GM12892 (cell line): ENCODE measurements at places on chromosomes 12 and 14.

GRCh38 chr14:58912799-58913432 lies 275.2 kb downstream of the DACT1 start:
- DNase-seq, result no peak

- DNase-seq, result no peak
Observed at GRCh38 chr14:86915406-86915805, 1077.6 kb downstream of the GALC start.

GRCh38 chr12:81170072-81170471 lies 92.2 kb downstream of the ACSS3 start:
- no peak for DNase-seq

- no peak for DNase-seq
Observed at GRCh38 chr14:71209888-71210287, 302.6 kb downstream of the PCNX1 start.

GRCh38 chr12:113400362-113400761 lies 3.3 kb downstream of the SDS start:
- no peak for DNase-seq

DNA sequence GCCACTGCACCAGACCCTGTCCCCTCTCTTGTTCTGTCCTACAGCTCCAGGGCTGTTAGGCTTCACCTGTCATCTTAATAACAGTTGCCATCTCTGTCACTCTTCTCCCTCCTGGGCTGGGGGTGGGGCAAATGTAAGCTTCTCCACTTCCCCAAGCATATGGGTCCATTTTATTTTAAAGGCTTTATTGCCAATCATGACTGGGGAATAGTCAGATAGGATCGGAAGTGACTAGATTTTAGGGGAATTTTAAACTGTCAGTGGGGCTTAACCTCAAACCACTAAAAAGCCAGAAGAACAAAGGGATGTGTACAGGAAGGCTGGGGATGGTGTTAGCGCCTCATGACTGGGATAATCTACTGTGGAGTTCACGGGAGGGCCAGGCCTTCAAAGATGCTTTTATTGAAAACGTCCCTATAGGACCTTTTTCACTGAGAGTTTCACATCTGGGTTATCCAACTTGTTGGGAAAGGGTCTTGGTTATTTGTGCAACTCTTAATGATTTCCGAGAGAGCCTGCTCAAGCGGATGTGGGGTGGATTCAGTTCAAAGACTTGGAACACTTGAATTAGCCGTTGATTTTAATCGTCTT lies 41.6 kb downstream of the CHST11 start:
- no peak for DNase-seq
